Activated CD8-positive, alpha-beta T cell treated with anti-CD3 and anti-CD28 coated beads, Interleukin-2, amount 10 ng/mL, durations not matched to agents 7 days and 5 days (primary cell): ENCODE measurements at places on chromosomes 4 and X. TPM values are rescaled to one million over a fixed set of nuclear protein-coding genes. Genes with fewer than 3 reads are reported as not detected.

DNA sequence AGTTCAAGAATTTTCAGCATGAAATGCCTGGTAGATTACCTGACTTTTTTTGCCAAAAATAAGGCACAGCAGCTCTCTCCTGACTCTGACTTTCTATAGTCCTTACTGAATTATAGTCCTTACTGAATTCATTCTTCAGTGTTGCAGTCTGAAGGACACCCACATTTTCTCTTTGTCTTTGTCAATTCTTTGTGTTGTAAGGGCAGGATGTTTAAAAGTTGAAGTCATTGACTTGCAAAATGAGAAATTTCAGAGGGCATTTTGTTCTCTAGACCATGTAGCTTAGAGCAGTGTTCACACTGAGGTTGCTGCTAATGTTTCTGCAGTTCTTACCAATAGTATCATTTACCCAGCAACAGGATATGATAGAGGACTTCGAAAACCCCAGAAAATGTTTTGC lies 168.0 kb downstream of the SOWAHB start:
- DNase-seq, result no peak

- no peak for DNase-seq
Measured at GRCh38 chr4:47733302-47734175, 104.3 kb downstream of the CORIN start.

DNA sequence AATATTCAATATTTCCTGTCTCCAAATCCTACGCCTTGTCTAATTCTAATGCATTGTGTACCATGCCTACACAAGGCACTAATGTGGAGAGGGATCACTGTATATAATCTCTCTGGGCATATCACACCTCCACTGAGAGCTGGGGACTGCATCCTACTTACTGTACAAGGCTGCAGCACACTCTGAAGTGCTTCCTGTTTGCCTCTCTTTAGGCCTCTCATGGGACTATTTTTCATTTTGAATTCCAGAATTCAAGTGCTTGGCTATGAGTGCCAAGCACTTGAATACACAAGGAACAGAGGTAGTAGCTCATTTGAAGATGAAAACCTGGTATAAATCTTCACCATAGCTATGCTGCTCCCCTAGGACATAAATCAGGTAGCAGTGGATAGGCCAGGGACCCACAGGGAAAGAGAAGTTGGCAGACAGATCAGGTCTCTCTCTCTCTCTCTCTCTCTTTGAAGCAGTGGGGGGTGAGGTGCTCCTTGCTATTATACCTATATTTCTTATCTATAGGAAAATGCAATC lies 229.7 kb upstream of the MBNL3 start:
- no peak for DNase-seq

DNA sequence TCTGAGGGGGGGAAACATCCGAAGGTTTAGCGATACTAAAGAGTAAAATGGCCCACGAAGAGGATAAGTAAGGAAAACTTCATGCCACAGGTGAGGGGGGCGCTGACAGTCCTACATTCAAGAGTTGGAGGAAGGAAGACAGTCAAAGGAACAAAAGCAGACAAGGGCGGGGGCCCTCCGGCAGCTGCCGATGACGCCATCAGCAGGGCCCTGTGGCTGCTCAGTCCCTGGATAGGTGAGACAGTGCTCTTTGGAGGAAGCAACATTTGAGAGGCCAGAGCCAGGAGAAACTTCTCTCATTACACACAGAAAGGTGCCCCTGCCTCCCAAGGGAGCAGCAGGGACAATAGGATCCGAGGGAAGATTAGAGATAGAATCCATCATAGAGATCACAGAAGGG lies 41.5 kb downstream of the RAB40AL start:
- DNase-seq, result no peak

- DNase-seq, result peak; percentile 19
Measured at GRCh38 chr4:52822972-52823701, 39.0 kb upstream of the RASL11B start.

GRCh38 chr4:182619660-182620059 lies 297.5 kb downstream of the DCTD start:
- DNase-seq, result no peak

DNA sequence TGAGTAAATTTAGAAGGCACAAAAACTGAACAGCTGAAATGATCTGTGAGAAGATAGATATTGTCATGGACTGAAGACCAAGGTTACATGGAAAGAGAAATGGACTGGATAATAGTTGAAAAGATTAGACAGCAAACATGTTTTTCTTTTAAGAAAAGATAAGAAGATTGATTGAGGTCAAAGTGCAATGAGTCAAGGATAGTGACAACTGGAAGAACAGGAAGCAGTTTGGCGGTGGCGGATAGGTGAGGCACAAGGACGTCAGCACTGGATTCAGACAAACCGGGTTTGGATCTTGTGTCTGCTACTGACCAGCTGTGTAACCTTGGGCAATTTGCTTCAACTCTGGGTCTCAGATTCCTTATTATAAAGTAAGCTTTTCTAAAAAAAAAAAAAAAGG lies 2.0 kb upstream of the HPGD start:
- DNase-seq, result no peak

GRCh38 chr4:142558851-142559250 lies 287.2 kb downstream of the INPP4B start:
- no peak for DNase-seq

GRCh38 chrX:97685753-97686152 lies 802.0 kb downstream of the RPA4 start:
- peak; percentile 20 for DNase-seq

GRCh38 chrX:39253551-39253950 lies 452.3 kb downstream of the MID1IP1 start:
- DNase-seq, result no peak

VAMP7 gene
- 35.5 TPM for total RNA-seq

SHOX gene
- total RNA-seq, result not detected

NPY5R gene
- total RNA-seq, result not detected

MAGEA12 gene
- total RNA-seq, result not detected

KIAA1210 gene
- not detected for total RNA-seq
